ENCODE measurements at places on chromosomes 2 and 18. TPM values are rescaled to one million over a fixed set of nuclear protein-coding genes. Genes with fewer than 3 reads are reported as not detected.

The RAB17 gene
- 12.6 TPM for total RNA-seq

The CPS1 gene
- total RNA-seq, result 0.44 TPM

The CDH2 gene
- 2.2 TPM for total RNA-seq

The CABYR gene
- total RNA-seq, result 0.60 TPM

The PLCL1 gene
- total RNA-seq, result 1.7 TPM

The RUFY4 gene
- total RNA-seq, result not detected

The SERPINB5 gene
- 0.22 TPM for total RNA-seq

- peak; percentile 26 for DNase-seq
Measured at GRCh38 chr2:74851191-74851566, 17.3 kb downstream of the HK2 start.

DNA sequence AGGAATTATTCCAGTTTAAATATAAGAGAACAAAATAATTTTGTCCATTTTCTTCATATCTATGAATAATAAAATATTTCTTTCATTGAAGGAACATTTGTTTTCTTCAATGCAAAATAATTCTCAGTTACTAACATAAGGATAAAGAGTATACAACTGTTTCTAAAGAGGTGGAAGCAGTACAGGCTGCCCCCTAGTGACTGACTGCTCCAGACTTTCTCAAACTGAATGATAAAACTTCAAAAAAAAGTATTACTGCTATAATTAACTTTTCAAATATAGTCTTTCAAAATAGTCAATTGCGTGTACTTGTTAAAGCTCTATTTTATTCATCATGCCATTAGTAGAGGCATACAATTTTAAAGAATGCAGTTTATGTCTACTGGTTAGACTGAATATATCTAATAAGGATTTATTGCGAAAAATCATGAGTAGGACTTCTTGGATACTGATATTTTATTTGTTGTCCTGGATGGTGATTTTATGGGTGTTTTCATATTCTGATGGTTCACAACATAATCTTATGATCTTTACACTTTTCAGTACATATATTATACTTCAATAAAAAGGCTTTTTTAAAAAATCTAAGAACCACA, 100.1 kb downstream of the WDPCP start:
- DNase-seq, result peak; percentile 57

DNA sequence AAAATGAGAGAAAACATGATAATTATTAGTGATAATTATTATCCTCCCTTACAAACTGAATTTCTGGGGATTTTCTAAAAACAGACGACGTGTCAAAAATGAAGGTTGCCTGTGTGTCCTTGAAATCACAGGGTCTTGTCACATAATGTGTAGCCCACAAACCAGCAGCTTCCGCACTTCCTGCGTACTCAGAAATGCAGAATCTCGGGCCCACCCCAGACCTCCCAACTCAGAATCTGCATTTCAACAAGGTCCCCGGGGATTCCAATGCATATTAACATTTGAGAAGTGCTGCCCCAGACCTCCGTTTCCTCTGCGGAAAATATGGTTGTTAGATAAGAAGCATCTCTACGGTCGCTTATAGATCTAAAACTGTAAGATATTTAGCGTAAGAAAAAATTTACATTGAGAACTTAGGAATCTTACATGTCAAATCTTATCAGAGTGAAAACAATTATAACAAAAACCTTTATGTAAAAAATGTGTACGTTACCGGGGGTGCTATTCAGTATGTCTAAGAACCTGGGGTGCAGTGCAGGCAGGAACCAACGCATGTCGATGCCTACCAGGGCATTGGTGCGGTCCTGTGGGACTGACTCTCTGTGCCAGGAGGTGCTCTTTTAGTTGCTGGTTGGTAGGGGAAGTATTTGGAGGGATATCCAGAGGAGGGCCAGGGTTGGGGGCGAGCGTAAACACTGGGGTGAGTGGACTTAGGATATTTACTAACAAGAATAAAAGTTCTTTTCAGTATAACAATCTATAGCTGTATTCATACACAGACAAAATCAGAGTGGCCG, 15.2 kb downstream of the CDKL4 start:
- DNase-seq, result peak; percentile 7

- peak; percentile 81 for DNase-seq
Measured at GRCh38 chr2:85584857-85585780, 888 bp downstream of the VAMP5 start.

DNA sequence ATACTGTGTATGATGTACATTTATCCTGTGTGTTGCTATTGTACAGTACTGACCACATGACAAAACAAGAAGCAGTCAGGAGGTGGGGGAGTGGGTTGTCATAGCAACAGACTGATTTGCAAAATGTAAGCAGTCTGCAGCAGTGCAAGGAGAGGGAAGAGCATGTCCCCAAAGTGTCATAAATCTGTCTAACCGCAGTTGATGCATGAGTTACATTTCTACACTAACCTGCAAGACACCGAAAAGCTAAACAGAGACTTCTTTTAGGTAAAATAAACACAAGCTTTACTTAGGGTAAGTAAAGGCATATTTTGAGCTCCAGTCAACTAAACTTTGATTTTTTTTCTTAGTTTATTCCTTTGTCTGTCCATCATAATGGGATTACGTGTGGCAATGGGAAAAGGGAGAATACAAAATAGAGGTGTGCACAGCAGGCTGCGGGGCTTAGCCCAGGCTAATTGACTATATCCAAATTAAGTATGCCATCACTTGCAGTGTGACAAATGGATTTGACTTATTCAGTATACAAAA, 134.5 kb downstream of the MEIS1 start:
- DNase-seq, result no peak

DNA sequence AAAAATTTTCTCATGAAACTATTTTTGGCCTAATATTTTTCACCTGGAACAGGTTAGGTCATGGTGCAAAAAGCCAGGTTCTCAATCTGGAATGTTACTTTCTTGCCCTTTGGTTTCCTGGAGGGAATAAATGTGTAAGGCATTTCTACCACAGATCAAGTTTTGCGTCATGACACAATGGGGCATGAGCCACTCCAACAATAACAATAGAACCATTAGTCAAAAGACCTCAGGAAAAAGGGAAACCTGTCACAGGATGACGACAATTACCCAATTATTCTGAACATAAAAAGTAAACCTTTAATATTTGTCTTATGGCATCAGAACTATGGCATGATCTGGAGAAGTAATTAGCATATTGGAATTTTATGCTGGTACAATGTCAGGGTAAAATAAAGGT, 88.2 kb upstream of the HNRNPA3 start:
- peak; percentile 84 for DNase-seq

DNA sequence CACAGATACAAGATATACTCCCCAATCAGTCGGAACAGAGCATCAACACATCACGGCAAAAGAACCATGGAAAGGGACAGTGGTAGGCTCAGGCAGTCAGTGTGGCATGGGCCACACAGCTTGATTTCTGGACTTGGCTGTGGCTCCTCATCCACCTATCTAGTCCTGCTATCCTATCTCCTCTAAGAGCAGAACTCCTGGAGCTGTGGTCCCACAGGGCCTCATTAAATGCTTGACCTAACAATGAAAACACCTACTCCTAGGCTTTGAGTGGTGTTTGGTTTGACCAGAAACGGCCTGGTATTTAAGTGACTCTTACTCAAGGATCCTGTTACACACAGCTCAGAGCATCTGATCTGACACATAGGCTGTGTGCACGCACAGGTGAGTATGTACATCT, 33.6 kb upstream of the SMAD2 start:
- no peak for DNase-seq

DNA sequence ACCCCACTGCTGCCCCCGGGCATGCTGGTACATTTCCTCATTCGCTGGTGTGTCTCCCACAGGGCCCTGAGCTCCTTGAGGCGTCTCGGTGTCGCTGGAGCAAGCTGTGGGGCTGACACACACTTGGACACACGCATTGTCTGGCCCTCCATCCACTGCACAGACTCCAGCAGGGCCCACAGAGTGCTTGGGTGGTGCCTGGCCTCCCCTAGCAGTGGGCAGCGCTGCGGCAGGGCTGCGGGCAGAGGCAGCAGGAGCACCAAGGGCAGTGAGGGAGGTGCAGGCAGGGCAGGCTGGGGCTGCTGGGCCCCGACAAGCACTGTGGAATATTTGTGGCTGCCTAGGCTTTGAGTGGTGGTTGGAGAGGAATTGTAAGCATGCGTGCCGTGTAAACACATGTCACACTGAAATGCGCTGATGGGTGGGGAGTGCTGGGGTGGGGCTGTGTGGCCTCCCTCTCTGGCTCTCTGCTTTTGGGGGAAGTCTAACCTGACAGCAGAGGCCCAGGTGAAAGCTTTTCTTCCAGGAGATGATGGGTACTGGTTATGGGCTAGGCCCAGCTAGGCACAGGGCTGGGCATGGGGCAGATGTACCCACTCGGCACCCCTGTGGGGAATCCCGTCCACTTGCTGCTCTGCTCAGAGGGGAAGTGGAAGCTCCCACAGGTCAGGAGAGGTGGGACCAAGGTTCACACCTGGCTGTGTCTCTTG, 55.5 kb upstream of the HS6ST1 start:
- DNase-seq, result no peak

DNA sequence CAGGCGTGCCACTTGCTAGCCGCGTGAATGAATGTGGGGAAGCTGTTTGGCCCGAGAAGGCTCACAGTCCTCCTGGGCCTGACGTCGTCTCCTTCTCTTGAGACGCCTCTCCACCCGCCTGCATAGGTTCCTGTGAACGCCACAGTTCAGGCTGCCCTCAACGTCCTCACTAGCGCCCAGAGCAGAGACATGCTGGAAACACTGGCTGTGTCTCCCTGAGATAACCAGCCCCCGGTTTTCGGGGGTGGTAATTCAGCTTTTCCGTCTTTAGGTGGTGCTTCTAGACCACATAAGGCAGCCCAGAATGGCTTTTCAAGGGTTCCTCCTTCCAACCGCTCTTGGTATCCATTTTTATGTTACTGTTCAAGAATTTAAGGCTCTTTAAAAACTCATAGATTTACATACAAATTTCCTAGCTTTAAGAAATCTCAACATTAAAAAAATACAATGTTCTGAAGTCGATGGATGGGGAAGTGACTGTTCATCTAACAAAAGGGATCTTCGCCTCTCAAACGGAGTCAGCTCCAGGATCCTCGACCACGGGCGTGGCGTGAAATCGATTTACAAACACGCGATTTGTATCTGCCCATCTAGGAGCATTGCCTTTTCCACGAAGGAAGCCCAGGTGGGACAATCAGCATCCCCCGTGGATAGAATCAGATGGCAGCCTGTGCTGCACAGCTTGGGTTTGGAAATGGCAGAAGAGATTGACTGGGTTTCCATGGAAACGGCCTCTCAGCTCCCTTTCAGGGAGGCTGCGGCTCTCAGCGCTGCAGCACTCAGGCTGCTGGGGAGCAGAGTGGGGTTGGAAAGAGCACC, 110.6 kb upstream of the PXDN start:
- peak; percentile 29 for DNase-seq

DNA sequence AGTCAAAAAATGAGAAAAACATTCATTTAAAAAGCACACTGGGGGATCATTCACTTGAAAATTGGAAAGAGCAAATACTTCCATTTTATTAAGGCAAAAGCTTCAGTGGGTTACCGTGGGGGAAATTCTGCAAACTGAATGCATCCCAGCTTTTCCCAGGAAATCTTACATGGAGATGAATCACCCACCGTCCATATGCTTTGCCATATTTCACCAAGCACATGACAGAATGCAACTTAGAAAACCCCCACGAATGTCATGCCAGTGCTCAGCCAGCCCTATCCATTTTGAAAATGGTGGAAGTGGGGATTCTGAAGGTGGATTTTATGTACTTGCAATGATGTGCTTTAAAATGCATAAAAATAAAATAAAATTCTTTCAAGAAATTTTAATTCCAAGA, 485.5 kb upstream of the ID2 start:
- no peak for DNase-seq

- peak; percentile 47 for DNase-seq
Measured at GRCh38 chr2:238231251-238231793, 8.5 kb downstream of the HES6 start.

DNA sequence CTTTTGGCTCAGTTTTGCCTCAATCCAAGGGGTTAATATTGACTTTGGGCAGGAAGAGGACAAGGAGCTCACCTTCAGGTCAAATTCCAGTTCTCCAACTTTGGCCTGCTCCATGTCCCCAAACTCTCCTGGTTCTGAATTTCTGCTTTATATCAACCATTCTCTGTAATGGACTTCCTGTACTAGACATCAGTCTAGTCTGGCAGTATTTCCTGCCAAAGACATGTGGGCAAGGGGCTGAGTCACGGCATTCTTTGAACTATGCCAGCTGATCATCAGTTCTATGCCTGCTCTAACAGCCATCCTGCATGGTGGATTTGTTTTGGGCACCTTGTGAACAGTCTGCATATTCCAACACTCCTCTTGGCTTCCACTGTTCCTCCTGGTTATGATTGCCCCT, 199.4 kb downstream of the ZEB2 start:
- peak; percentile 78 for DNase-seq

DNA sequence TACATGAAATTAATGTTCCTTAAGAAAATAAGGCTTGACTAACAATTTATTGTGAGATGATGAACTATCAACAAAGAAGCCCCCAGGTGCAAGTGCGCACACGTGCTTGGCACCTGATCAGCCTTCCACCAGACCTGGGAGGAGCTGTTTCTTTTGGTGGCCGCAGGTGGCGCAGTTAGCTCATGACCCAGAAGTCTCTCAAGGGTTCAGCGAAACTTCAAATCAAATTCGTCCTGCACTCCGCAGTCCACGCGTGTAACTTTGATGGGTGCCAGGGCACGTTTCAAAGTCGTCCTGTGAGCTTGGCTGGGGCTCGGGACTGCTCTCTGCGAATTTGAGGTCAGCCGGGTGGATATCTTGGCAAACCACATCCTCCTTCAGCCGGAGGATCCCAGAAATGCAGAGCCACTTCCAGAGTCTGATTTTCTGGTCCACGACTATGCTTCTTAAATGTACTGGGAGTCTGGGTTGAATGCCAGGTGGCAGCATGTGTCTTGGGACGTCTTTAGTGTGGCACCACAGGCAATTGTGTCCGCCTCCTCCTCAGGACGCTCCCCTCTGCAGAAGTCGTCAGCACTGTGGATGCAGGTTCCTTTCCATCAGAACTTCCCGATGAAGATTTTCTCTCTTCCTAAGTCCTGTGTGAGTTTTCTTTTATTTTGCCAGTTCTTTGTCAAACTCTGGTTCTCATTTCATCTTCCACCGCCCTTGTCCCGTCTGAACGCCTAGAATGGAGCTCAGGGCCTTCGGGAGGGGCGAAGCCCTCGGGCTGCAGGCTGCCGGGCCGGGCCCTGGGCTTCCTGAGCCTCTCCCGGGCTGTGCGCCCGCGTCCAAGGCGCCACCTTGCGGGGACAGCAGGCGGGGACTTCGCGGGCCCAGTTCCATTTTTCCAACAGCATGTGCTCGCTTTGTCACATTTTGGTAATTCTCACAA, 61.3 kb upstream of the RAPGEF4 start:
- DNase-seq, result peak; percentile 66

All from lung microvascular endothelial cell (primary cell).